Activated naive CD8-positive, alpha-beta T cell treated with anti-CD3 and anti-CD28 coated beads, Interleukin-2, amount 10 ng/mL, durations not matched to agents 7 days and 5 days (primary cell): ENCODE measurements at places on chromosomes 11 and 22.

- no peak for DNase-seq
Observed at GRCh38 chr11:12404436-12404835, 27.1 kb downstream of the PARVA start.

DNA sequence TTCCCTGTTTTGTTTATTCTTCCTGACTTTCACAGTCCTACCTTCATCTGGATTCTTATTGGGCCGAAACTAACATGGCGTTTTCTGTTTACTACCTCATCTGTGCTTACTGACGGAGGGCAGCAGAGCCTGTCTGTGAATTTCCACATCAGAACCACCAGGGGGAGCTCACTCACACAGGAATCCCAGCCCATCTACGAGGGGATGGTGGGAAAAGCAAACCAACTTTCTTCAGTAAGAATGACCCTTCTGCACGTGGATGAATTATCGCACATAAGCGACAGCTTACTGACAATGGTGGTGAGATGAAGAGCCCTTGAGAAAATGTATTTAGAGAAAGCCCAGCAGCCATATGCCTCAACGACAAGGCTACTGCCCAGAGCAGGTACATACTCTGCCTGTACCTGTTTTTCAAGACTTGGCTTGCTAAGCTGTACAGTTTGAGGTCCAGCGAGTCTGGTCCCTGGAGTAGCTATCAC is 42.5 kb downstream of the LARGE2 start:
- DNase-seq, result peak; percentile 33

DNA sequence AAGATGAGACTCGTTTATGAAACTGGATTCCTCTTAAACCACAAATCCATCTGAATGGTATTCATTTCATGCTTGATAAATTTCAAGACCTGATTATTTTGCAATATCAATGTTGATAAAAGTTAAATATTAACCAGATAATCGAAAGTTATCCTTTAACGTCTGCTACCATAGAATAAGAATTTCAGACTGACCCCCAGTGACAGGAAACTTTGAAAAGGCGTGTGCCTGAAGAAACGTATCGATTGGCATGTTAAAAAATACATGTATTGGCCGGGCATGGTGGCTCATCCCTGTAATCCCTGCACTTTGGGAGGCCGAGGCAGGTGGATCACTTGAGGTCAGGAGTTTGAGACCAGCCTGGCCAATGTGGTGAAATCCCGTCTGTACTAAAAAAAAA is 13.9 kb downstream of the SCGB1A1 start:
- DNase-seq, result no peak

- no peak for DNase-seq
Observed at GRCh38 chr11:118635642-118636041, 28.2 kb downstream of the PHLDB1 start.

GRCh38 chr11:34870548-34871196 is 45.5 kb downstream of the APIP start:
- DNase-seq, result no peak
